ENCODE measurements at places on chromosomes 16 and 17.

GRCh38 chr17:68288375-68288774, 2.6 kb downstream of the SLC16A6 start:
- no peak for DNase-seq

DNA sequence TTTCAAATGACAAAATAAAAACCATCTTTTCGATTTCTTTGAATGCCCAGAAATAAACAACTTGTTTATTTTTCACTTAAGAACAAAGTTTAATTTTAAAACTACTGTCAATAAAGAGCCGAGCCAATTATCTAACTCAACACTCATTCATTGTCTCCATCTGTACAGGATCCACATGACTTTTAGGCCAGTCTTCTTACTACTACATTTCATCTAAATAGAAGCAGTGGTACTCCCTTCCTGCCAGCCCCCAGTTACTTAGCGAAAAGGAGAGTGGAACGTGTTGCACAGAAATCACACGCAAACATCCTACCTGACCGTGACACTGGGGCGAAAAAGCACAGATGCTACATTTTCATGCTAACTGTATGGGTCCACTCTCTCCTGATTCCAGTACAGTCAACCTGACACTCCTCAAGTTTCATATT, 1.2 kb downstream of the GNA13 start:
- no peak for DNase-seq

DNA sequence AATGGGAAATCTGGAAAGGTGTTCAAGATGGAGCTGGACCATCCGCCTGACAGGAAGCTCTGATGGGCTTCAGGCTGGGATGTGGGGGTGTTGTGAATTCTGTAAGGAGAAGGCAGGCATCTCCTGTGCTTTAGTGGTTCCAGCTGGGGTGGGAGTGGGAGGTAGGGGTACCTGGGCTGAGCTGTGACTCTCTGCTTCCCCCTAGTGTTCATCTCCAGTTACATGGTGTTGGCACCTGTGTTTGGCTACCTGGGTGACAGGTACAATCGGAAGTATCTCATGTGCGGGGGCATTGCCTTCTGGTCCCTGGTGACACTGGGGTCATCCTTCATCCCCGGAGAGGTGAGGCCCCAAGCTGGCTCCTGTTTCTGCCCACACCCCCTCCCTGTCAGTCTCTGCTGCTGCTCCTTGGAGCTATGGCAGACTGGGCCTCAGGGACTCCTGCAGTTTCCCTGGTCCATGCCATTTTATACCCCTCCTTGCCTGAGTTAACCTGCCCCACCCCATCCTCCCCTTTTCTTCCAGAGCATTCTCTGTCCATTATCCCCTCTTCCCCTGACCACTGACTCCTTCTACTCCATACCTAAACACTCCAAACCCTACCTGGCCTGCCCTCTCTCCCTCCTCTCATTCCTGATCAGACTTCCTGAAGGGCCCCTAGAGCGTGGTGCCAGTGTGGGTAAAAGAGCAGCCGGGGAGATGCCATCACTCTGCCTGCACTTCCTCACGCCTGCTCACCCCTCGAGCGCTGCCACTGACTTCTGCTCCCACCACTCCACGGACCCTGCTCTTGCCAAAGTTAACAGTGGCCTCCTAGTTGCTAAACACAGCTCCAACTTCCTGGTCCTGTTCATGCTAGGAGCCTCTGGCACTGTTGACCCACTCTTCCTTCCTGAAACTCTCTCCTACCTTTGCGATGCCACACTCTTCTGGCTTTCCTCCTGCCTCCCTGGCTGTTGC, 3.4 kb downstream of the SPNS1 start:
- DNase-seq = peak; percentile 33

DNA sequence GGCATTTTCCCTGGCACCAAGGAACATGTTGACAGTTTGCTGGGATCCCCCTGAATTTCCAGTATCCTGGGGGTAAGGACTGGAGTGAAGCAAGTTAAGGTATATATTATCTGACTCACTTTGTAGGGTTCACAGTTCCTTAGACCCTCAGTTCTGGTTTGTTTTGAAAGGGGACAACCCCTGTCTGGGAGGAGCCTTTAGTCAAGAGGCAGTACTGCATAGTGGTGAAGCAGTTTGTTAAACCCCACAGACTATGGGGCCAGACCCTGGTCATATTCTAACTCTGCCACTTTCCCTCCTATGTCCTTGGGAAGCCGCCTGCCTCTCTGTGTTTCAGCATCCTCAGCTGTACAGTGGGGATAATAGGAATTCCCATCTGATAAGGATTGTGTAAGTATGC, 145.5 kb upstream of the ZFHX3 start:
- DNase-seq = no peak

DNA sequence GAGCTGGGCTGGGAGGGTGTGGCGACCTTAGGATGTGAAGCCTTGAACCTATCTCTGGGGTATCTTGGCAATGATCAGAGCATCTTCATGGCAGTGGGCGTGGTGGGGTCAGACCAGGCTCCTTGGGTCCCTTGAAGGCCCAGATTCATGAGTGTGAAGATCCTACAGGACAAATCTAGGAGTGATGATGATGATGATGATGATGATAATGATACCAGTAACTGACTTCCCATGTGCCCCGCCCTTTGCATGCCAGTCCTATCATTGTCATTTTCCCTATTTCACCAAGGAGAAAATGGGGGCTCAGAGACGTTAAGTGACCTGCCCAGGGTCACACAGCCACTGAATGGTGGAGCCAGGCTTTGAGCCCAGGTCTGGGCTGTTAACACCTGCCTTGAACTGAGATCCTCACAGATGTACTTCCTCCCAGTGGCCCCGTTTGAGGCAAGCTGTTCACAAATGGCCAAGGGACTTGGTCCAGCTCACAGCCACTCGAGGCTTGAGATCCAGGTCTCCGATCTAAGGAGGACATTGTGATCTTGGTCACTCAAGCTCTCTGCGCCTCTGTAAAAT, 13.4 kb downstream of the SLC12A3 start:
- no peak for DNase-seq

DNA sequence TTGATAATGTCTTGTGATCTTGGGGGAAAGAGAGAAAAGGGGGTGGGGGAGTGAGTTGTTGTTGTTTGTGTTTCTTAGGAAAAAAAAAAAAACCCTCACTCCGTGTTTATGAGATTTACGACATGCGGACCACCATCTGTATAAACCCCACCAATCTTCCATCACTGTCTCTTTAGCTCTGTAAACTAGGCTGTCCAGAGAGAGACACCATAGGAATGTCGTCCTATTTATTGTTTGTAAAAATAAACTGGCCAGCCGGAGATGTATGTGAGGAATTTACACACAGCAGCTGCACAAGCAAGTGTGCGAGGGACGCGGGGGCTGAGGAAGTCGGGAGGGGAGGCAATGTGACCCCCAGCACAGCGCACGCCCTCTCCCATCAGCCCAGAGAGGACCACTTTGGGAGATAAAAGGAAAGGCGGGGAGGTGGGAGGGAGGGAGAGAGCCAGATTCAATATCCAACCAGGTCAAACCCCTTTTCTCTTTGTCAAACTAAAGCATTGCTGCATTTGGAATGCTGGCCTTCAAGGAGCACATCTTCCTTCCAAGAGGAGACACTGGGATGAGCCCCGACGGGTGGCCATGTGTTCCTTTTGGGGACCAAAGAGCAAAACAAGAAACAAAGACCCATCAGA, 136.2 kb upstream of the SALL1 start:
- no peak for DNase-seq

GRCh38 chr17:69728816-69729215, 314.3 kb downstream of the MAP2K6 start:
- no peak for DNase-seq

Measured in NCI-H1105 treated with DMSO at 0.1 percent for 48 hours (cell line).